ENCODE measurements at places on chromosomes 5 and 9.

GRCh38 chr9:14439555-14439954 is 125.6 kb upstream of the NFIB start:
- DNase-seq, result no peak

DNA sequence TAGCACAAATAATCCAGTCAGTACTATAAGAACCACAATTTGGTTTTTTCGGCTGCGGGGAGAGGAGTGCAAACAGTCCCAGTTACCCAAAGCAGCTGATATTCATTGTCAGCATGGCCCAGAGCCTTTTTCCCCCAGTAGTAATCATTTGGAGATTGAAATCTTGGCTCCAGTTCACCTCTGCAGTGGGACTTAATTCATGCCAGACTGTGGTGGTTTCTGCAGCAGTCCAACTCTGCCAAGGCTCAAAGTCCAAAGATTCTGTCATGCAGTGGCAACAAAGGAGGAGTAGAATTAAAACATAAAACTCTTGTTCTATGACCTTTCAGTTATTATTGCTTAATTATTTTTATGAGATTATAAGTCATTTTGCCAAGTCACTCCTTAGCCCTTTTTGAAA is 25.0 kb upstream of the TRIM36 start:
- no peak for DNase-seq

DNA sequence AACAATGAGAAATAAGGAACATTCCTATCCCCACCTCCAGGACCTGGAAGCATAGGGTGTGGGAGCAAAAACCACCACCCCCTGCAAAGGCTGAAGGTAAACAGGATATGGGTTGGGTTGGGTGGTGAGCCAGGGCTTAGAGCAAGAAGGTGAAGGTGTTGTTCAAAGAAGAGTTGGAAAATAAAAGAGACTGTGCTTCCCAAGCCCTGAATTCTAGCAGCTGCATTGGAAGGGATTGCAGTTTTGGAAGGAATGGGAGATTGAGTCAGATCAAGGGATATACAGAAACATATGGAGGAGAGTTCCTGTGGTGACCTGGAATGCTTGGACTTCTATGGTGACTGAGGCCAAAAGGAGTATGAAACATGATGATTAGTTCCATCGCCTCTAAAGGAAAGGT is 24.7 kb upstream of the MTAP start:
- DNase-seq, result no peak

- DNase-seq, result no peak
Observed at GRCh38 chr5:180782748-180783147, 19.9 kb downstream of the MGAT1 start.

DNA sequence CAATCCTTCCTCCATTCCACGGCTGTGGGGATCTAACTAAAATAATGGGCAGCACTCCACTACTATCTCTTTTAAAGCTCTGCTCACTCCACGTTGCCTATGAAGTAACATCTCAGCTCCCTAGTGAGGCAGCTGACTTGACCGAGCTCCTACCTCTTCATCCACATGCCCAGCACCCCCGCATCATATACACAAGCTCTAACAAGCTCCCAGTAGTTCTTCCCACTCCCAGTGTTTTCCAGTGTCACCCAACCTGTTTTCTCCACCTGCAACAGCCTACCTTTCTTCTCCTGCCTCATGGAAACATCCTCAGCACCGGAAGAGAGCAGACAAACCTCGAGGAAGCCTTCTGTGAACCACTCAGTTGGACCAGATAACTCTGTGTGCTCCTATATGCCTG is 50.5 kb downstream of the ELAVL2 start:
- DNase-seq, result no peak

DNA sequence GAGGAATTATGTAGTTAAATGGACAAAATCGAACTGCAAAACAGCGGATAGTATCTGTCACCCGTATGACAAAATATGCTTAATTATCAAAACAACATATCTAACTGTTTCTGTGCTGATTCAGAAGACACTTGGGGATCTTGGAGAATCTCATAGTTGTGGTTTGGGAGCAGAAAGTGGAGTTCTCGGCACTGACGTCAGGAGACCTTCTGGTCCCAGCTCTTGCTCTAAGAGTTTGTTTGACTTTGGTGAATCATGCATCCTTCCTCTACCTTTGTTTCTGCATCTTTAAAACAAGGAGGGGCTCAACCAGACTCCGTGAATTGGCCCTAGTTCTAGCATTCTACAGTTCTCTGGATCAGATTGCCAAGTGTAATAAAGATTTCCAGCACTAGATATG is 37.0 kb upstream of the TAF1L start:
- DNase-seq, result no peak
